NCI-H2029 treated with DMSO at 0.1 percent for 48 hours (cell line): ENCODE measurements at places on chromosomes 16 and 17.

DNA sequence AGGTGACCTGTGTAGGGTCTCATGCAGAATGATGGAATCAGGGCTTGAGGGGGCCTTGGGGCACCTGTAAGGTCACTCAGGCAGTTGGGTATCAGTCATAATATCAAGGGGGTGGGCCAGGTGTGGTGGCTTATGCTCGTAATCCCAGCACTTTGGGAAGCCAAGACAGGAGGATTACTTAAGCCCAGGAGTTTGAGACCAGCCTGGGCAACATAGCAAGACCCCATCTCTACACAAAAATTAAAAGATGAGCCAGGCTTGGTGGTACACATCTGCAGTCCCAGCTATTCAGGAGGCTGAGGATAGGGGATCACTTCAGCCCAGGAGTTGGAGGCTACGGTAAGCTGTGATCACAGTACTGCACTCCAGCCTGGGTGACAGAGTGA, 7.5 kb downstream of the ERN2 start:
- no peak for DNase-seq

DNA sequence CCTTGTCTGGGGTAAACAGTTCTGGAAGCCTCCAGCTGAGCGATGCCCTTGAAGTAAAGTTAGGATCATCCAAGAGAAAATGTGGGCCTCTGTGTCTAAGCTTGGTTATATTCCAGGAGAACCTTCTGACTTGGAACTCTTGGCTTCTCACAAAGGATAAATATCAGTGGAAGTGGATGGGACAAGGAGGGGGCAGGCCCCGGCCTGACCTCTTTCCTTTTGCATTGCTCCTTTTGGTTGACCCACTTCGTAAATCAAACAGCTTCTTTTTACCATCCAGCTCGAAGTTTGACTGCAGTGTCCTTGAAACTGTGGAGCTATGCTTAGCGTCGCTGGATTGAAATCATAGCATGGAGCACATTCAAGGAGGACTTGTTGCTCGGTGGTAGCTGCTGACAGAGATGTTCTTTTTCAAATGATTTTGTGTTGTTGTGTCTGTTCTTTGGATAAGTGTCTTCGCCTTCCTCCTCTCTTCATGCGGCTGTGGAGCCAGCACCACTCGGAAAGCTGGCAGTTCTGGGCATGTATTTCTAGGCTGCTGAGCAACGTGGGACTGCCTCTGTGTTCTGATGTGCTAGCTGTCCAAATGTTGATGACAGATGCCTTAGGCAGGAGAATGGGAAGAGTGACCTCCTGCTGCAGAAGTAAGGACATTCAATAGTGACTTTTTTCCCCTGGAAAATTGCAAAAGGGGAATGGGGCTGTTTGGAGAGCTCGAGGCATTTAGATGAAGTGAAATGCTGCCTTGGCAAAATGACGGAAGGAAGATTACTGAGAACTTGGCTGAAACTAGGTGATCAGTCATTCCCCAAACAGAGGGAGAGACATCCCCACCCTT, 4.5 kb downstream of the MINK1 start:
- no peak for DNase-seq

DNA sequence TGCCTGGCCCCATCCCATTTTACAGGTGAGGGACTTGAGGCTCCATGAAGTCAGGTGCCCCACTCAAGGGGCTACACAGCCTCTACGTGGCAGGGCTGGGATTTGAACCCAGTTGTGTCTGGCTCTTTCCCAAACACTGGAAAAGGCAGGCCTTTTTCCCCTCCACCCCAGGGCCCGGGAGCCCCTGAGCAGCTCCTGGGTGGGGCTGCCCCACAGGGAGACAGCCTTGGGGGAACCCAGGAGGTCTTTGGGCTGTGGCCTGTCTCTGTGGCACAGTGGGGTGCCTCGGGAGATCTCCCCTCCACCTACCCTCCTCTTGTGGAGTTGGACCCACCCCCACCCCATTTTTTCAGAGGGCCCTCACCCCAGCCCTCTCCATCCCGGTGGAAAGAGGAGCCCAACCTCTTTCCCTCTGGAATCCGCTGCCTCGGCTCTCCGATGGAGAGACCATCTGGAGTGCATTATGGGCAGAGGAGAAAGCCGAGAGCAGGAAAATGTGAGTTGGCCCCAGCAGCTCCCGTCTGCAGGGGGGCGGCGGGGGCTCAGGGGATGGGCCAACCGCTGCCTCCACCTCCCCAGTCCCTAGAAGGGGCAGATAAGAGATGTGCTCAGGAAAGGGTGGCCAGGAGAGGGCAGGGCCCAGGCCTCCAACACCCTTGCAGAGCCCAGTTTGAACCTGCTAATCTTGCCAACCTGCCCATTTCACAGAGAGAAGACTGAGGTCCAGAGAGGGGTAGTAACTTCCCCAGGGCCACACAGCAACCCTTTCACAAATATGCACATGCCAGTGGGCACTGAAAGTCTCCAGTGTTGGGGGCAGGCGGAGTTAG, 15.4 kb upstream of the TMEM92 start:
- no peak for DNase-seq

GRCh38 chr16:1906846-1907165, 11.4 kb downstream of the HS3ST6 start:
- no peak for DNase-seq

- peak; percentile 25 for DNase-seq
Observed at GRCh38 chr17:13030459-13031300, 12.9 kb upstream of the ELAC2 start.

DNA sequence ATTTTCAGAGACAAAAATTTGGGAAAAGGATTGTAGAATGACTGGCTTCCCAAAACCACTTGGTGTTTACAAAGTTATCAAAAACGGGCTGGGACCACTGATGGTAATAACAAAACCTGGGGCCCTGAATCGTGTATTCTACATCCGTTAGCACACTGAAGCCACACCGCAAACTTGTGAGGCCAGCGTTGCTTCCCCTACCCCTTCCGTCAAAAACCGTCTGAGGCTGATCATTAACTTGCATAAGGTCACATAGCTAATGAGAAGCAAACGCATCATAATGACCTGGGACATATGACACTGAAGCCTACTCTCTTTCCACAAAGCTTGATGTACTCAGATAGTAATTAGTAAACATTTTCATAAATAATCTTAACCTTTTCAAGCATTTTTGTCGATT, 704.3 kb downstream of the MAF start:
- DNase-seq = no peak

GRCh38 chr16:89164436-89164835, 7.1 kb upstream of the CDH15 start:
- DNase-seq = no peak

DNA sequence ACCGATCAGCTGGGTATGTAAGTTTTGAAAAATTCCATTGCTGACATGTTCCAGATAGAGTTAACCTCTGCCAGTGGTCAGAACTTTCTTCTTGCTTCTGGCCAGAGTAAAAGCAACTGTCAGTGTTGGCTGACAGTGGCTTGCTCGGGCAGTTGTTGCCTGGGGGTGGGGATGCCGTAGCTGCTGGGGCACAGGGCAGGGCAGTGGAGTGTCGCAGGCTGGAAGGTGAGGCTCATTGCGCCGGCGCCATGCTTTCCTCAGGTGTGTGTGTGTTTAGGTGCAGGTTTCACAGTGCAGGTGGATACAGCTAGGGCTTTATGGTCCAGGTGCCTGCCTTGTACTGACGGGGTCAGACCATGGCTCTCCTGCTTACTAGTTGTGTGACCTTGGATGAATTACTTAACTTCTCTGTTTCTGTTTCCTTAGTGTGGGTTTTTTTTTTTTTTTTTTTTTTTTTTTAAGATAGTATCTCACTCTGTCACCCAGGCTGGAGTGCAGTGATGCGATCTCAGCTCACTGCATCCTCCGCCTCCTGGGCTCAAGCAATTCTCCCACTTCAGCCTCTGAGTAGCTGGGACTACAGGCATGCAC, 156.4 kb downstream of the SNX29 start:
- DNase-seq = no peak

DNA sequence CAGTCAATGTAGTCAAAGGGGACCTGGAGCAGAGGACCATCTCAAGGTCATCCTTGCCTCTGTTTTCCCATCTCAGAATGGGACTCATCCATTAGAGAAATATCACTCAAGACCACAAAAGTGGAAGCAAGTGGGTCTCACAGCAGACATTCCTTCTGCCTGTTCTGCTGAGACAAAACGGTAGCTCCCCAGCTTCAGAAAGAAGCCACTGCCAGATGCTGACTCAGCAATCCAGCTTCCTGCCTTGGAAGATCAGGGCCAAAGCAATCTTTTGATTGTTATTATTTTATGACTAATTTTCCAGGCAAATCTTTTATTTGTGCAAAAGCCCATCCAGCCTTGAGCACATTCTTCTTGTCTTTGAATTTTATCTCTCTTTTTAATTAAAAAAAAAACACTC, 86.8 kb downstream of the CCT6B start:
- no peak for DNase-seq

DNA sequence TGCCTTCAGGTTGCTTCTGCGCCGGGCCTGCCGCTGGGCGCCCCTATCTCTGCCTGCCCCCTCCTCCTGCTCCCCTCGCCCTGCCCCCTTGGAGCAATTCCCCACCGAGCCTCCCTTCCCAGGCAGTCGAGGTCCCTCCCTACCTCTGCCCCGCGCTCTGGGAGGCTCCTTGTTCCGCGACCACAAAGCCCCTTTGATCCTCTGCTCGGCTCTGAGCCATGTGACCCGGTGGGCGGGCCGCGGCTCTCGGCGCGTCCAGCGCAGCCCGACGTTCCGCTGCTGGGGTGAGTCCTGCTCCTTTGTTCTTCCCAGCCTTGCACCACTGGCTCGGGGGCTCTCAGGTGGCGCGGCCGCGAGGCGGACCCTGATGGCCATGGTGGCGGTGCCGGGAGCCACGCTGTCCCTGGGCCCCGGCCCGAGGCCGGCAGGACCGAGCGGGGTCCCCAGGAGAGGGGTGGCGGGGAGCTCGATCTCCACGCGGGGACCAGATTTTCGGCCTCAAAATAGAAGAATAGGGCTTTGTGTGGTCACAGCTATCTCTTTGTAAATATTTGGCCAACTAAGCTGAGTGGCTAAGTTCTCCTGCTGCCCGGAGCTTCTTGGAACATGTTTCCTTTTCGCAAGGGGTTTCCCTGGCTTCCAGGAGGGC, 310.6 kb downstream of the SEC14L1 start:
- no peak for DNase-seq

- DNase-seq = no peak
Observed at GRCh38 chr17:55634702-55635101, 88.0 kb downstream of the TMEM100 start.

DNA sequence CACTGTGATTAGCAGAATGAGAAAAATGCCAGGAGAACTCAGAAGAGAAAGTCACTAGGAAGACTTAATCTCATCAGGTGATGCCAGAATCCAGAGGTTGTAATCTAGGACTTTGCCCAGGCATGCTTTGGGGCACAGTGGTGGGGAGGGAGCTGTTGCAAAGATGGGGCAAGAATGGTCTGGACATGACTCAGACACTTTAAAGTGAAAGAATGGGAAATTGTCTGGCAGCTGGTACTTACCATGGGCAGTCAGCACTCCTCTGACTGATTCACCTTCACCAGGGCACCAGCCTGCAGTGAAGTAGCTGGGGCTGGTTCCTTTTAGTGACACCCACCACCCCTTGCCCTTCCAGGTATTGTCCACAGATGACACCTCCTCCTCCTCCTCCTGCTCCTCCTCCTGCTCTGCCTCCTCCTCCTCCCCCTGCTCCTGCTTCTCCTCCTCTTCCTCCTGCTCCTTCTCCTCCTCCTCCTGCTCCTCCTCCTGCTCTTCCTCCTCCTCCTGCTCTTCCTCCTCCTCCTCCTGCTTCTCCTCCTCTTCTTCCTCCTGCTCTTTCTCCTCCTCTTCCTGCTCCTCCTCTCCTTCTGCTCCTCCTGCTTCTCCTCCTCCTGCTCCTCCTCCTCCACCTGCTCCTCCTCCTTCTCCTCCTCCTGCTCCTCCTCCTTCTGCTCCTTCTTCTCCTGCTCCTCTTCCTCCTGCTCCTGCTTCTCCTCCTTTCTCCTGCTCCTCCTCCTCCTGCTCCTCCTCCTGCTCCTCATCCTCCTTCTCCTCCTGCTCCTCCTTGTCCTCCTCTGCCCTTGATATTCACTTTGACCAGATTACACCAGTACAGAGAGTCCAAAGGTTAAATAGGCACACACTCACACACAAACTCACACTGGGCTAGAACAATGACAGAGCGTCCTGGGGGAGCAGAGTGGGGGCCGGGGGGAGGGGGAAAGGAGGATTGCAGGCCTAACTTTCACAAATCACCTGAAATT, at the start of gene CHD9NB:
CHD9NB (minus strand) TSS at position 379 of the 983 bp plus-strand sequence. CDS start 8,739 bp downstream, outside the sequence.
- DNase-seq = no peak

DNA sequence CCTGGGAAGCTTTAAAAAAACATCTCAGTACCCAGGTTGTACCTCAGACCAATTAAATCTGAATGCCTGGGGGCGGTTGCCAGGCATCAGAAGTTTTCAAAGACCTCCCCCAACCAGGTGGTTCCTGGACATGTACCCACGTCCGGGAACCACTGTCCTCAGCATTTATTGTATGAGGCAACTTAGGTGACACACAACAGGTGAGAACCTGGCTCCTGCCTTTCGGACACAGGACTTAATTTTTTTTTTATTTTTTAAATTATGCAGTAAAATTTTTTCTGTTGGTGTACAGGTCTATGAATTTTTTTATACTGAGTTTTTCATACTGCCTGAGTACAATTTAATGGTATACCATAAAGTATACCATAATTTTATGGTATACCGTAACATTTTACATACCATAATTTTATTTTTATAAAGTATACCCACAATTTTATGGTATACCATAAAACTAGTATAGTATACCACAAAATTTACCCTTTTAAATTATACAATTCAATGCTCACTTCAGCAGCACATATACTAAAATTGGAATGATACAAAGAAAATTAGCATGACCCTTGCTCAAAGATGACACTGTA, 38.7 kb upstream of the DHX8 start:
- DNase-seq = no peak

- no peak for DNase-seq
Observed at GRCh38 chr17:3213587-3213986, 6.1 kb downstream of the OR1A1 start.

DNA sequence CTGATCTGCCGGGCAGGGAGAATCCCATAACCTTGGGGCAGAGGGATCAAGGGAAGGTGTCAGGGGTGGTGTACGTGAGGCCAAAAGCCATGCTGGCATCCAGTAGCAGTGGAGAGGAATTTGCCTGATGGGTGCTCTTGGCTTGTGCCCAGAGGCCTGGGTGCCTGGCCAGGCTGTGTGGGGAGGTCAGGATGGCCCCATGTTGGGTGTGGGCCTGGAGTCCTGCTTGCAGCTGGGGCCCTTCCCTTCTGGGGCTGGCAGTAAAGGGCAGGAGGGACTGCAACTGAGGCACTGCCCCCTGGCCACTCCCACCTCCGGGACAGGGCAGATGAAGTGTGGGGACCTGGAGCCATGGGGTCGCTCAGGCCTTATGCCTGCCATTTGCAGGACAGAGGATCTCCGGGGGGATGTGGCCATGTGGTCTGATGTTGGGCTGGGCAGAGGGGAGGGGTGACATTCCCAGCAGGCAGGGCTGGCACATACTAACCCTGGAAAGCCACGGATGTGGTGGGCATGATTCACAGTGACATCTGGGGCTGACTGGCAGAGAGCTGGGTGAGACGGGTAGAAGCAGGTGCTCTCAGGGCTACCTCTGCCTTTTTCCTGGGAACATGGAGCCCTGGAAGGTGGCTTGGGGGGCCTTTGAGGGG, 3.5 kb downstream of the FMNL1 start:
- DNase-seq = no peak

- DNase-seq = no peak
Observed at GRCh38 chr16:1825381-1825863, 1.2 kb downstream of the HAGH start.
